ENCODE measurements at places on chromosomes 7 and 10.
A peak's percentile ranks its signal among the peaks of the same experiment; 100 is the strongest.

DNA sequence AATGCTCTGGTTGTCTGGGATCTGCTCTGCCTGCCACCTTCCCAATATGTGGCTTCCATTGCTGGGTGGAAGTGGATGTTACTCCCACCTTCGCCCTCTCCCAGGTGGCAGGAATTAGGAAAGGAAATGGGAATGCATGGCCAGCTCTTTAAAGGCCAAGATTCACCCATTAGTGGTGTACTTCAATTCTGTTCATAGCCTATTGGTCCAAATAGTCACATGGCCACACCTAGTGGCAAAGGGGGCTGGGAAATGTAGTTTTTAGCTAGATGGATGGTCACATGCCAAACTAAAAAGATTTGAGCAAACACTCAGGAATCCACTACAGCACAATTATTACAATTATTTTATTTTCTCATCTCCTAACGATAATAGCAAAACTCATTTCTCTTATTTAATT is 135.1 kb downstream of the NPY start:
- DNase-seq: no peak

- peak; percentile 26 for DNase-seq
Observed at GRCh38 chr10:50312464-50313437, 61.4 kb upstream of the ASAH2 start.

DNA sequence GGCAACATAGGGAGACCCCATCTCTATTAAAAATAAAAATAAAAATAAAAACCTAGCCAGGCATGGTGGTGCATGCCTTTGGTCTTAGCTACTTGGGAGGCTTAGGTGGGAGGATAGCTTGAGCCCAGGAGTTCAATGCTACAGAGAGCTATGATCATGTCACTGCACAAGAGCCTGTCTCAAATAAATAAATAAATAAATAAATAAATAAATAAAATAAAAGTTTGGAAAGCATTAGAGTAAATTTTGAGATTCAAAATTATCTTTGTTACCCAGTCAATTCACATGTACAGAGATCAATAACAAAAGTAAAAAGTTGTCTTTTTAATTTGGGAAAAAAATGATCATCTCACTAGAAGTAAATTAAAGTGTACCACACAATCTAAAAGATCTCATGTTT is 255.8 kb upstream of the MYO3A start:
- DNase-seq: no peak

- DNase-seq: no peak
Observed at GRCh38 chr10:129707406-129708388, 240.7 kb downstream of the MGMT start.
